Globus pallidus (tissue), 1 donor: ENCODE measurements at places on chromosomes 2 and 18.

DNA sequence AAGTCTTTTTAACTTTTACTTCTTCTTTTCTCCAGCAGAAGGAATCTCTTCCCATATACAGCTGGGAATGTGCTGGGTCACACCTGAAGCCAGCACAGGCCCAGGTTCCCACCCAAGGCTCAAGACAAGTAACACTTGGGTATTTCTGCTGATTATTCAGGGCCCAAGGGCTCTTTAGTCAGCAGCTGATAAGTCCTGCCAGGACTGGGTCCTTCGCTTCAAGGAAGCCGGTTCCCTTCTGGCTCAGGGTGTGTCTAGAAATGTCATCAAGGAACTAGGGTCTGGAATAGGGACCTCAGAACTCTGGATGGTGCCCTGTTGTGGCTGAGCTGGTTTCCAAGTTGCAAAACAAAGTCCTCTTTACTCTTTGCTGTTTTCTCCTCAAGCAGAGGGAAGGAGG, 27.0 kb upstream of the SERPINB2 start:
- DNase-seq = no peak

DNA sequence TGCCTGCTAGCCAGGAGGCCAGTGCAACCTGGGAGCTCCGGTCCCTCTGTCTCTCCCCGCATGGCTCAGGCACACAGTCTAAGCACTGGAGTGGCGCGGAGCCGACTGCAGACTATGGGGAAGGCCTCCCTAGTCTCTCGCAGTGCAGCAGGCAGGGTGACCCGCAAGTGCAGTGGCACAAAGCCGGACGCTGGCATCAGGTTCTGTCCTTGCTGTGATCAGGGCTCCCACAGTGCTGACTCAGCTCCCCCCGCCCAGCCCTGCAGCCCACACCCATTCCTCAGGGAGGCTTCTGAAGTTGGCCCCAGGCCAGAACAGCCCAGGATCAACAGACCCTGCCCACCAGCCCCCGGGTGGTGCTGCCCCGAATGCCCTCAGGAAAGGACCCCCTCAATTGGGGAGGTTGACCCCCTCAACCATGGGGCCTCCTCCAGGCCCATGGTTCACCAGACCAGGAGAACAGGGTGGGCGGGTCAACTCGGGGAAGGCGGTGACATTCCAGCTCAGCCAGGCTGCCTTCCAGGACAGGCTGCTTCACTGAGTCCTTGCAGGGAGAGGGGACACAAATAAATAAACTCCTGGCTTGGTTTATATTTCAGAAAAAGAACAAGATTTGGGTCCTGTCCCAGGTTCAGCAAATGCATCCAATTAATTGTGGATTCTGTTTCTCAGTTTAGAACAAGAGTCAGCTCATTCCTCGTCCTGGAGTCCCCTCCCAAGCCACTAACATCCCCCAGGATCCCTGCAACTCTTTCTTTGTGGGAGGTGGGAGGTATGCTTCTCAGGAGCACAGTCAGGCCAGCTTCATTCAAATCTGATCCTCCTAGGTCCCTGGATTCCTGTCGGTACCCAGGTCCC, 12.2 kb downstream of the BIN1 start:
- DNase-seq = no peak

- DNase-seq = peak; percentile 80
Observed at GRCh38 chr2:197803033-197803444, 1.4 kb upstream of the PLCL1 start.

- DNase-seq = no peak
Observed at GRCh38 chr2:111633189-111633588, 250.8 kb downstream of the ANAPC1 start.

GRCh38 chr2:151953467-151953866, 125.2 kb upstream of the ARL5A start:
- DNase-seq = no peak

DNA sequence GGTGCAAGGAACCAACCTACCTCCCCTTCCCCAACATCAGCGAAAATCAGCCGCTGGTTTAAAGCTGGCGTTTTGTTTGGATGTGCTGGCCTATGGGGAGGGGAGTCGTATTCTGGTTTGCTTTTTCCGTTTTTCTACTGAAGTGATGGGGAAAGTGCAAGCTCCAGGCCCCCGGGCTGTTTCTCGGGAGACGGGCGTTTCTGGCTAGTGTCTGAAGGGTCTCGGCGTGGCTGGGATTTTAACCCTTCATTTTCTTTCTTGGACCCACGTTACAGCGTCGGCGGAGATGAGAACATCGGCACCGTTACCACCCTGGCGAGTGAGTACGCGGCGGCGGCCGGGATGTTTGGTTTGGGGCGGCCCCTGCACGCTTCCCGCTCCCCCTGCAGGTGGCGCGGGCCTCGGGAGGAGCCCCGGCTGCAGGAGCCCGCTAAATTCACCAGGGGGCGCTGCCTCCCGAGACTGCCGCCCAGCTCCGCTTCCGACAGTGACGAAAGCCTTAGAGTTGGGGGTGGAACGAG, 70.7 kb downstream of the PLB1 start:
- peak; percentile 80 for DNase-seq

GRCh38 chr2:1995987-1996386, 251.7 kb upstream of the PXDN start:
- no peak for DNase-seq

GRCh38 chr18:58225101-58225500, 181.1 kb downstream of the NEDD4L start:
- DNase-seq = no peak

DNA sequence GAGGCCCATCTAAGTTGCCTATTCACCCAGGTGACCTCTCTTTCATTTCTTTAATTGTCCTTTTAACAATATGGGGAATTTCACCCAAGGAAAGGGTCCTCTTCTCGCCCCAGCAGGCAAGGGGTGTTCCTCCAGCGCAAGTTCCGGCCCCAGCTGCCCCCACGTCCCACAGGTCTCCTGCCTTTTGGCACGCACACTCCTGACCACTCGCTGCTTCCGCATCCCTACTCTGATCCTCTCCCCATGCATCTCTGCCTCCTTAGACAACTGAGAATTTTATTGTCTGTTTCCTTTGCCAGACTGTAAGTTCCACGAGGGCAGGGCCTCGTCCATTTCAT, 684 bp upstream of the ARPC2 start:
- DNase-seq = no peak

DNA sequence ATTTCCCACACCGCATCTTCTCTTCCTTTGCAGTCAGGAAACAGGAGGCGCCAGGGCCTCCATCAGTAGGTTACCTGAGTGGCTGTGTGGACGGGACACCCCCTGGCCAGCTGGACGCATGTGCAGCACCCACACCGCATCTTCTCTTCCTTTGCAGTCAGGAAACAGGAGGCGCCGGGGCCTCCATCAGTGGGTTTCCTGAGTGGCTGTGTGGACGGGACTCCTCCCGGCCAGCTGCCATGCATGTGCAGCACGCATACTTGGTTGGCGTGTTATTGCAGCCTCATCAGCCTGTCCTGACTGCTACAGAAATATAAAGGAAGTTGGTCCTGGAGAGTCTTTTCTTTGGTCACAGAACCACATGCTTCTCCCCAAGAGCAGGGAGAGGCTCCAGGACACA, 74.6 kb downstream of the DCDC2C start:
- DNase-seq = no peak

DNA sequence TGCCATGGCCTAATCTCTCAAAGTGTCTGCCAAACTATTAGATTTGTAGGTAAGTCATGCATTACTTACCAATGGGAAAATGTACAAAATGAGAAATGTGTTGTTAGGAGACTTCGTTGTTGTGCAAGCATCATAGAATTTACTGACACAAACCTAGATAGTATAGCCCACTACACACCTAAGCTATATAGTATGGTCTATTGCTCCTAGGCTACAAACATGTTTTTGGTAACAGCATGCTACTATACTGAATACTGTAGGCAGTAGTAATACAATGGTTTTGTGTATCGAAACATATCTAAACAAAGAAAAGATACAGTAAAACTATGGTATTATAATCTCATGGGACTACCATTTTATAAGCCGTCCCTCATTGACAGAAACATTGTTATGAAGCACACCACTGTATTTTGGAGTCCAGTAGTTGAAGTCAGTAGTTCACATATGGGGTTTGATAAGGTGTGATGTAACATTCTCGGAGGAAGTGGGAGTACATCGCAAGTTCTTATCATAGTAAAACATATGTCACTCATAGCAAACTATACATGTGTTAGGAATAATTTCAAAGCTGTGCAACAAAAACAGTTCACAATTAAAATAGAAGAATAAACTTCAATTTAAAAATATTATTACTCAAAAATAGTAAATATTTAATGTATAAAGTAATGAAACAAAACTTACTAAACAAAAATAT, 12.0 kb upstream of the GTF2A1L start:
- DNase-seq = no peak

DNA sequence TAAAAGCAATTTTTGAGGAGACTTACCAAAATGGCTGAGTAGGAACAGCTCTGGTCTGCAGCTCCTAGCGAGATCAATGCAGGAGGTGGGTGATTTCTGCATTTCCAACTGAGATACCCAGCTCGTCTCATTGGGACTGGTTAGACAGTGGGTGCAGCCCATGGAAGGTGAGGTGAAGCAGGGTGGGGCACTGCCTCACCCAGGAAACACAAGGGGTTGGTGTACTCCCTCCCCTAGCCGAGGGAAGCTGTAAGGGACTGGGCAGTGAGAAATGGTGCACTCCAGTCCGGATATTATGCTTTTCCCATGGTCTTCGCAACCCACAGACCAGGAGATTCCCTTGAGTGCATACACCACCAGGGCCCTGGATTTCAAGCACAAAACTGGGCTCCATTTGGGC, 419.0 kb downstream of the NUP35 start:
- DNase-seq = no peak

GRCh38 chr2:112055730-112056625, 909 bp downstream of the TMEM87B start:
- peak; percentile 55 for DNase-seq

DNA sequence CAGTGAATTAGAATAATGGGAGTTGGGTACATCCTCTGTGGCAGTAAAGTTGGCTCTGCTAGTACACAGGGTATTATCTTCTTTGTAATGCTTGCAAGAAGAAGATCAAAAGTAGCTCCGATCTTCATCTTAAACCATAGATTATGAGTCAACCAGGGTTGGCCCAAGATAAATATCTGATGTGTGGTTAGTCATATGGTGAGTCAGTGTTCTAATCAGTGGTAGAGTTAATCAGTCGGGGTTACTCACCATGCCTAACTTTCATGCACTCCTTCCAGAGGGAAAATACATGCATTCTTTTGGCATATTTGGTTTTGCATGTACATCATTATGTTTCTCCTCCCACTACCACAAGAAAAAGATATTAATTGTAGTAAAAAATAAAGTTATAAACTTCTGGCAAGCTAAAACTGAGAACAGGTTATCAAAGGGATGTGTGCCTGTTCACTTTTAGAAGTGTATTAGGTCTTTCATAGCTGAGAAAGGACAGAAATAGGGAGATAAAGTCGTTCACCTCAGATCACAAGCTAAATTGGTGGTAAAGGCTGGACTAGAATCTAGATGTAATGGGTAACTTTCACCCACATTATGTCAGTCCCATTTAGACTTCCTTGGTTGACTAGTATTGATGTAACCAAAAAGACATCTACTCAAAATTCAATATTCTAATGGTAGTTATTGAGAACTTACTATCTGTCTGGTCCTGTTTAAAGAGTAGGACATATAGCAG, 684.4 kb downstream of the IRS1 start:
- DNase-seq = no peak

DNA sequence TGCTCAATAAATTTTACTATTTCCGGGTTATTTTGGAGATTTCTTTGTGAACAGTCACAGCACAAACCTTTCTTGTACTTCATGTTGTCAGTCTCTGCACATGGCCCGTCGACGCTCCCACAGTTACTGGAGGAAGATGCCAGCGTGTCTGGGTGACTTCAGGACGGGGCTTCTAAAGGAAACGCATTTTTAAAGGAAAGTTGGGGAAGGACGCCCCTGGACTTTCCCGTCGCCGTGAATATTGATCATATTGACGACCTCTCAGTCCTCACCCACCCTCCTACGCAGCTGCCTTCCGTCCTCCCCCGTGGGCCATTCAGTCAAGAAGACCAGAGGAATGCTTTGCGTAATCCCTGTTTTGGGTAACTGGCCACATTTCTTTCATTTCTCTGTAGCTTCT, 71.1 kb upstream of the SNTG2 start:
- no peak for DNase-seq
